ENCODE measurements at places on chromosomes 13 and 19.

- no peak for DNase-seq
Observed at GRCh38 chr19:6384381-6384780, 8.6 kb downstream of the GTF2F1 start.

DNA sequence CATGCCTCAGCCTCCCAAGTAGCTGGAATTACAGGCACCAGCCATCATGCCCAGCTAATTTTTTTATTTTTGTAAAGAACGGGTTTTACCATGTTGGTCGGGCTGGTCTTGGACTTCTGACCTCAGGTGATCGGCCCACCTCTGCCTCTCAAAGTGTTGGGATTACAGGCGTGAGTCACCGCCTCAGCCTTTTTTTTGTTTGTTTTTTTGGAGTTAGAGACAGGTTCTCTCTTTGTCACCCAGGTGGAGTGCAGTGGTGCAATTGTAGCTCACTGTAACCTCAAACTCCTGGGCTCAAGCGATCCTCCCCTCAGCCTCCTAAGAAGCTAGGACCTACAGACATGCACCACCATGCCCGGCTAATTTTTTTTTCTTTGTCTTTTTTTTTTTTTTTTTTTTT, 15.6 kb upstream of the NOTCH3 start:
- DNase-seq = no peak

- DNase-seq = no peak
Observed at GRCh38 chr19:35253316-35254286, 4.8 kb downstream of the LSR start.

GRCh38 chr13:25463496-25463895, 91.7 kb downstream of the ATP8A2 start:
- DNase-seq = no peak

- DNase-seq = no peak
Observed at GRCh38 chr13:111390522-111391270, 70.3 kb downstream of the TEX29 start.

DNA sequence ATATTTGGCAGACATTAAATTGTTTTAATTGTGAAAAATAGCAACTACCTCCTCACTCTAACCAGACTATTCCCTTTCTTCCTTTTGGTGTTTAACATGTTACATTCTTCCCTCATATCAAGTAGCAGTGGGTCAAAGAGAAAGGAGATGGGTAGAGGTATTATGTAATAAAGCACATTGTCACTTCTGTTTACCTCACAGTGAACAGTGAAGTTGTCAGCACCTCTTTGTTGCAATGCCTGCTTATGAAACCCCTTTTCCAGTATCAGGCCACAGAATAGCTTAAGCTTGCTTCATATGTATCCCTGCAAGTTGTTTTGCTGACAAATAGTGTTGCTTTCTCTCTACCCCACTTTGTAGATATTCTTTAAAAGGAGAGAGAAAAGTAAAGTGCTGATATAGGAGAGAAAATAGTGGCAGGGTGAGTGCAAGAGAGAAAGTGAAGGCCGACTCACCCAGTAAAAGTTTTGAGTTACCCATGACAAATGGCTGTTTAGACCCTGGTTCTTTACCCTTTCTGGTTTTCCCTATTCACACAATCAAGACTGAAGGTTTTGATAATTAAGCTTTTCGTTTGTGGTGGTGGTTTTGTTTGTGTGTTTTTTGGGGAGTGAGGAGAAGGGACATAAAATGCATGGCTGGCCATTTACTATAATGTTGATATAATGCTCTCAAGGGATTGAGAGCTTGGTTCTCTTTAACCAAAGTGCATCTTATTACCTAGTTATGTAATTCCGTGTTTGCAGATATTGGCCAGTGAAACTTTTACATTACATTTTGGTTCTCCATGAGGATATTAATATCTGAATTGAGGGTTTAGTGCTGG, 3.7 kb downstream of the ITM2B start:
- DNase-seq = peak; percentile 90

DNA sequence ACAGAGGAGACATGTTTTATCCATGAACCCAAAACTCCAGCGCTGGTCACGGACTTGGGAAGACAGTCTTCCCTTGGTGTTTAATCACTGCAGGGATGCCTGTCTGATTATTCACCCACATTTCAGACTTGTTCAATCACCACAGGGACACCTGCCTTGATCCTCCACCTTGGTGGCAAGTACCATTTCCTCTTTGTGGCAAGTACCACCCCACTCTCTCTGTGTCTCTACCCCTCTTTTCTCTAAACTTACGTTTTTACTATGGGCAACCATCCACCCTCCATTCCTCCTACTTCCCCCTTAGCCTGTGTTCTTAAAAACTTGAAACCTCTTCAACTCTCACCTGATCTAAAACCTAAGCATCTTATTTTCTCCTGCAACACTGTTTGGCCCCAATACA, 16.8 kb downstream of the ZNF83 start:
- no peak for DNase-seq

DNA sequence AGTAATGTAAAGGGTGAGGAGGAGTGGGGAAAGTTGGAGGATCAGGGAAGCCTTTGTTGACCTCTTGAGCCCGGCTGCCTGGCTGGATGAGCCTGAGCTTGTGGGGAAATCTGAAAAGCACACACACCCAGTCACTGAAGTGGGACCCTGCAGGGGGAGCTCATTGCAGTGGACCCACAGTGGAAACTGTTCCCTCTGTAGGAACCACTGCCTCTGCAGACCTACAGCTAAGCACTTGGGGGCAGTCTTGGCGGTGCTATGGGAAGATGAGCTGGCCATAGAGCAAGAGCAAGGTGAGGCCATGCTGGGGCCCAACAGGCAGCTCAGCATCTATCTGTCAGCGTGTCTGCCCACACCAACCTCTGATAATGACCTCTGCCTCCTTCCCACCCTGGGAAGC, 294.8 kb downstream of the TSHZ3 start:
- peak; percentile 56 for DNase-seq

DNA sequence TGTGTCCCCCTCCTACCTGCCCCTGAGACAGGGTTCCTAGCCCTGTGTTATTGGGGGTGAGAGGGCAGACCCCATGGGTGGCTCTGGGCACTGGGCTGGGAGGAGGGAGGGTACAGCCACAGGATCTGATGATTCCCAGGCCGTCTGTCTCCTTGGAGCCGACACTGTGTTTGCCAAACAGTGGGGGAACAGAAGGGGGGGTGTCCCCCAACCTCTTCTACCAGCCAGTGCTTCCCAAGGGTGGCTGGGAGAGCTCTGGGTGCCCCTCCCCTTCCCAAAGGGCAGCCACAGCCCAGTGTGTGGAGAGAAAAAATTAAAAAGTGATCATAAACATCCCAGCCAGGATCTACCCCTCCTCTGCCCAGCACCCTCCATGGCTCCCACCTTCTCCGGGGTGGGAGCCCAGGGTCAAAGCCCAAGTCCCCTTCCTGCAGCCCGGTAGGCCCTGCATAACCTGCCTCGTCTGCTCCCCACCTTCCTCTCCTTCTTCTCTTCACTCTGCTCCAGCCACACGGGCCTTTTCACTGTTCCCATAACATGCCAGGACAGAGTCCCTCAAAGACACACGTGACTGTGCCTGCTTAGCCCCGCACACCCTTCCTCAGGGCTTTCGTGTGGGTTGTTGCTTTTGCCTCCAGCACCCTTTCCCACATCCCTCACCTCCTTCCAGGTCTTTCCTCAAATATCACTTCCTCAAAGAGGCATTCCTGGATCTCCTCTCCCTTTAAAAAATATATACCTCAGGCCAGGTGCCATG, 1.4 kb upstream of the PLIN4 start:
- no peak for DNase-seq

GRCh38 chr13:33341861-33342452, 56.4 kb upstream of the STARD13 start:
- no peak for DNase-seq

- DNase-seq = peak; percentile 49
Observed at GRCh38 chr19:48842789-48843162, 6.5 kb upstream of the HSD17B14 start.

- DNase-seq = peak; percentile 94
Observed at GRCh38 chr13:36418022-36418805, 14.1 kb upstream of the CCNA1 start.

- DNase-seq = no peak
Observed at GRCh38 chr13:73876323-73876722, 257.9 kb downstream of the KLF12 start.

- no peak for DNase-seq
Observed at GRCh38 chr19:28920269-28921066, 292.5 kb downstream of the UQCRFS1 start.

- no peak for DNase-seq
Observed at GRCh38 chr13:80705371-80706163, 364.6 kb upstream of the SPRY2 start.

- no peak for DNase-seq
Observed at GRCh38 chr19:58379246-58379645, 1.6 kb downstream of the ZNF837 start.

All from inflammatory macrophage treated with lipopolysaccharide for 4 hours (primary cell).